Panc1 (cell line): ENCODE measurements at places on chromosomes 11 and 22. TPM values are rescaled to one million over a fixed set of nuclear protein-coding genes. Genes with fewer than 3 reads are reported as not detected.
A peak's percentile ranks its signal among the peaks of the same experiment; 100 is the strongest.

GRCh38 chr11:27894552-27894951, 194.3 kb upstream of the BDNF start:
- no peak for DNase-seq

The TMEM191B gene
- total RNA-seq = 3.7 TPM

GRCh38 chr11:96614846-96615245, 225.0 kb downstream of the JRKL start:
- DNase-seq = no peak

- DNase-seq = no peak
These were observed 81.4 kb downstream of the TBC1D22A start for GRCh38 chr22:46843821-46844255.

- no peak for DNase-seq
These were observed 25.3 kb downstream of the ANO1 start for GRCh38 chr11:70103256-70103975.

The CARNS1 gene
- total RNA-seq = 1.0 TPM

- no peak for DNase-seq
These were observed 31.4 kb upstream of the TTC12 start for GRCh38 chr11:113282898-113283437.

GRCh38 chr22:29697853-29698598, 21.8 kb upstream of the CABP7 start:
- no peak for DNase-seq

DNA sequence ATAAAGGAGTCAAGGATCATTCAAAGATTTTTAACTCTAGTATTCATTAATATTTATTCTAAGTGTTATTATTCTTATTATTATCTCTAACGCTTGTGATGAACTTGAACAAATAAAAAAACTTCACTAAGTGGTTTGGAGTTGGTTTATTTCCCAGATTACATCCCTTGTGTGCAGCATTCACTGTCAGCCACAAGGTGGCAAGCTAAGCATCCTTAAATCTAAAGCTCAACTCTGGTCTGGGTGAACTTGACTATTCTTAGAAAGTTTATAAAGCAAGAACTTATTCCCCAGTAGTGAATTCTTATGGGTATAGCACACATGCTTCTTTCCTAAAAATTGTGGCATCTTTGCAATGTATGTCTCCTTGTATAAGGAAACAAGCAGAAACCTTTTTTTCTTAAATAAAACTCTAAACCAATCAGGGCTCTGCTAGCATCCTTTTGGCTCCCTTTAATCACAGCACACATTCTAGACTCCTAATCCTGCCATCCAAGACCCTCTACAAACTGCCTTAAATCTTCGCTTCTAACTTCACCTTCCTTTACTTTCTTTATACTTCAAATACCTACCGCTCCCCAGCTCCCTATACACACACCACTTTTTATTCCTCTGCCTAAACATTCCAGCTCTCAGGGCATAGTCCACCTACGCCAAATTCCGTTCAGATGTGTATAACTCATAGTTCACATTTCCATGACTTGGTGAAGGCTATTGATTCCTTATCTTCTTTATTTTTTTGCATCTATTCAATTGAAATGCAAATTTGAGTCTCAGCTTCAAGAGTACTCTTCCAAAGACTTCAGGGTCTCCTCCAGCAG, 1068.8 kb downstream of the DLG2 start:
- DNase-seq = peak; percentile 20

The OR4D5 gene
- total RNA-seq = not detected

- DNase-seq = no peak
These were observed 1354.5 kb downstream of the BRD1 start for GRCh38 chr22:48473202-48473601.

The CLDN5 gene
- total RNA-seq = 0.18 TPM

- no peak for DNase-seq
These were observed 84.6 kb upstream of the ANO3 start for GRCh38 chr11:26247340-26247739.

- no peak for DNase-seq
These were observed 15.6 kb upstream of the RTN4R start for GRCh38 chr22:20283674-20284066.

GRCh38 chr11:111941963-111942362, 4.8 kb downstream of the DIXDC1 start:
- DNase-seq = no peak

GRCh38 chr11:74248469-74248868, 63.0 kb downstream of the P4HA3 start:
- DNase-seq = no peak

GRCh38 chr11:117588166-117588810, 208.7 kb downstream of the DSCAML1 start:
- DNase-seq = no peak

The ARHGAP8 gene
- total RNA-seq = 9.2 TPM

DNA sequence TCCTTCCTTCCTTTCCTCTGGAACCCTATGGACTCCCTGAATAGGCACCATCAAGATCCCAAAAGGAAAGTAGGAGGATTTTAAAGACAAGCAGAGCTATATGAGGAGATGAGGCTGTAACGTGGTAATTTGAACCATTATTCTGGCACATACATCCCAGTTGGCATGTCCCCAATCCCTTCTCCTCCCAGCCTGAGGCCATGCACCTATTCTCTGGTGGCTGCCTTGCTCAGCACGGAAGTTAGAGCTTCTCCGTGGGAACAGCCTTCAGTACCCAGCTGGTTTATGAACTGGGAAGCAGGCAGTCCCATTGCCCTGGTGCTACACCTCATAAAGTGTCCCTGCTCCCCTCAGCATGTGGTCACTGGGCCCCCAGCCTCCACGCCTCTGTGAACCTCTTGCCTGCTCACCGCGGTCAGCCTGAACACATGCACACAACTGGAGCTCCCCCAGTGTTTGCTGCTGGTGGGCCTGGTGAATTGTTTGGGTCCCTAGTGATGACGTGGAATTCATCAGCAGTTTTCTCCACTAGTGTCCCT, 139.9 kb upstream of the PLET1 start:
- DNase-seq = no peak

The FREY1 gene
- 1.4 TPM for total RNA-seq

The MB gene
- 17.3 TPM for total RNA-seq

The SEPTIN5 gene
- total RNA-seq = 17.2 TPM

- DNase-seq = no peak
These were observed 737 bp upstream of the STIP1 start for GRCh38 chr11:64185175-64185692.

DNA sequence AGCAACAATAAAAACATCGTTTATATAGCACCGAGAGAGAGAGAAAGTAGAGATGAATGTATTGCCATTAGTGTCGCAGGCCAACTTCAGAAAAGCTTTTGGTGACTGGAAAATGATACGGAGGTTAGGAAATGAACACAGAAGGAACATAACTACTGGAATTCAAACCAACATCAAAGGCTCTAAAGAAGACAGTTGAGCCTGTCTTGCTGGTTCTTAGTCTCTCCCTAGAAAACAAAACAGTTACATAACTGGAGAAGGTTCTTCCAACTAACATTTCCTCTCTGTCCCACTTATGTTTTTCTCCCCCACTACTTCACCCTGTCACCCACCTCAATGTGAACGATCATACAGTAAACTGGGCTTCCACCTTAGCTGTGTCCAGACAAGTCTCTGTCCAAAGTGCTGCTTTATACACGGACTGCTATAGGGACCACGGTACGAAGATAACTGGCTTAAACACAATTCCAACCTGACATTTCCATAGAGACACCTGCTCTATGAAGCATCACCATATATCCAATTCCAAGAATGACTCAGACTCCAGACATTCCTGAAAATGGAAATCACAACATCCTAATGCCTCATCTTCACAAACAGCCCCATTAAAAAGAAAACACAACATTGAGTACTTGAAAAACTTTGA, 85.2 kb upstream of the ARHGAP32 start:
- DNase-seq = no peak

DNA sequence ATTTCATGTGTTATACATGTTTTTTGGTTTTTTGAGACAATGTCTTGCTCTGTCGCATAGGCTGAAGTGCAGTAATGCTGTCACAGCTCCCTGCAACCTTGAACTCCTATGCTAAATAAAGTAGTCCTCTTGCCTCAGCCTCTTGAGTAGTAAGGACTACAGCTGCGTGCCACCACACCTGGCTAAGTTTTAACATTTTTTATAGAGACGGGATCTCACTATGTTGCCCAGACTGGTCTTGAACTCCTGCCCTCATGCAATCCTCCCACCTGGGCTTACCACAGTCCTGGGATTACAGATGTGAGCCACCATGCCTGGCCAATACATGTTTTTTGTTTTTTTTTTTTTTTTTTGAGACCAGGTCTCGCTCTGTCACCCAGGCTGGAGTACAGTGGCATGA, 33.9 kb downstream of the SWAP70 start:
- no peak for DNase-seq

The FIBIN gene
- total RNA-seq = not detected

GRCh38 chr11:92894197-92894596, 75.3 kb upstream of the MTNR1B start:
- no peak for DNase-seq

The DEUP1 gene
- not detected for total RNA-seq
